Activated CD4-positive, alpha-beta T cell treated with anti-CD3 and anti-CD28 coated beads, Interleukin-2, amount 50 U/mL, for 48 hours (primary cell): ENCODE measurements at places on chromosomes 13 and 19.
A peak's percentile ranks its signal among the peaks of the same experiment; 100 is the strongest.

DNA sequence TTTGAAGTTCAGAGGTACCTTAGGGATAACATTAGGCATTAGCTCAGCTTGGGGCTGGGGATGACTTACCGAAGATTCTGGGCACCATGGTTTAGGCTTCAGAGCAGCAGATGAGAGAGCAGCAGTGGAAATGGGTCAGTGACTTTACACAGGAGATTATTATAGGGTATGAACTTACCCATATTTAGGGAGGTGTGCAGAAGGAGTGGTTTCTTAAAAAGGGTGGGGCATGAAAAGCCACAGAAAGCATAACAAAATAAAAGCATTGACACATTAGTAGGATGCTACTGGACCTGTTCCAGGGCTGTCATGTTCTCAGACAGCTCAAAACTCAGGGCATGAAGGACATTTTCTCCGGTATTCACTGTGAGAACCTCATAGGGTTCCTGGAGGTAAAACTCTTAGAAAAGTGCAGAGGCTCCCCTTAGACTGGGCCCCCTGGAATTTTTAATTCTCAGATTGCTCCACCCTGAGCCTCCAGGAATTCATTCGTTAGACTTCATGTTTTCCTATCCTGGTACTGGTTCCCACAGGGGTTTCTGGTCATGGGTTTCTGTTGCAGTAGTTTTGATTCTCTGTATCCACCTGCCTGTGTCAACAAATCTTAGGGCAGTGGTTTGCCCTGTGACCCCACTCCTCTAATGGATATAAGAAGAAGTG lies 20.7 kb downstream of the IGFL1 start:
- DNase-seq, result no peak

DNA sequence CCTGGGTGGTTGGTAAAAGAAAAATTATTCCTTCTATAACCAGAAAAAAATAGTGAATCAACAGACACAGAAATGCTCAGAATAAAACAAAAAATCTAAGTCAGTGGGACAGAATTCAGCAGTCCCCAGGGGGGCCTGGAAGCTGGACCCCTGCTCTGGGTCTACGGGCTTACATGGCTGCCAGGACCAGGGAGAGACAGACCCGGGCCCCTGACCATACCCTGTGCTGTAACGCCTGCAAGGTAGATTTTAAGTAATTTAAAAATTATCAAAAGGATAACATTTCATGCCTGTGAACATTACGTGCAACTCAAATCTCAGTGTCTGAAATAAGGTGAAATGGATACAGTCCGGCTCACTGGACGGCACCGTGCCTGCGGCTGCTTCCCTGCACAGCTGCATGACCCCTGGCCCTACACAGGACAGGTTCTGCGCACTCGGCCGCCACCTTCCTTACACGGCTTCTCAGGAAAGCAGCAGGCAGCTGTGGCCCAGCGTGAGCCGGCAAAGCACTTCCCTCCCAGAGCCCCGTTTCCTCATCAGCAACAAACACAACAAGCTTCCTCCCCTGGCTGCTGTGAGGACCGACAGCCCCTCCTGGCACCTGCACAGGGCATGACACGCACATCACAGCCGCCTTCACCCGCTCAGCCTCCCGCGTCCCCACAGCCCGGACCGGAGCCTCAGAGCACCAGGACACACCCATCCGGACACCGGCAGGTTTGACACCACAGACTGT lies 22.2 kb downstream of the RASA3 start:
- DNase-seq, result peak; percentile 71

- DNase-seq, result no peak
Measured at GRCh38 chr19:52742516-52742915, 7.7 kb upstream of the ZNF611 start.

DNA sequence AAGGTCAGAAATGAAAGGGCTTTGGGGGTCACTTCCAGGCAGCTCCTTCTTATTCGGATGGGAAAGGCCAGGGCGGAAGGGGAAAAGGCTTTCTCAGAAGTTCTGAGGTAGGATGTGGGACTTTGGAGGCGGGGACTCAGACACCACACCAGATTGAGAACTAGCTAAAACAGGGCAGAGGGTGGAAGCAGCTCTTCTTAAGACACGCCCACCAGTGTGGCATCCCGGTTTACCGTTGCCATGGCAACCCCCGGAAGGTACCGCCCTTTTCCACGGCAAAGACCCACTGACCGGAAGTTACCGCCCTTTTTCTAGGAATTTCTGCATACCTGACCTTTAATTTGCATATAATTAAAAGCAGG lies 3.8 kb upstream of the LILRA5 start:
- no peak for DNase-seq

DNA sequence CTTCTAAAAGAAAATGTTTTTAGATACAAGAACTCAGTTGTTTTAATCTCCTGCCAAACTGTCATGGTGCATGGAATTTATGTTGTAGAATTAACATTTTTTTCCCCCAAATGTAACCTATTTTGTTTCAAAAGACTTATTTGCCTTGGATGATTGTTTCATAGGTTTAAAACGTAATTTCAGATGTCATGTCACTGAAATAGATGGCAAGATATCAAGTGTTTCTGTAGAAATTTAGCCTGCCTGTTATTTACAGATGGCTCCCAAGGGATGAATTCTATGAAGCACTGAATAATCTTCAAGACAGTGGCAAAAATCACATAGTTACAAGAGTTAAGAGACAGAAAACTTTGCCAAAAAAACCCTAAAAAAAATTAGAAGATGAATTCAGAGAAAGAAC lies 1484.6 kb downstream of the OLFM4 start:
- DNase-seq, result no peak

- peak; percentile 92 for DNase-seq
Measured at GRCh38 chr13:21458813-21459701, at the start of gene ZDHHC20. ZDHHC20 (minus strand) TSS chr13:21459303; CDS start chr13:21459171, 132 bp downstream.

DNA sequence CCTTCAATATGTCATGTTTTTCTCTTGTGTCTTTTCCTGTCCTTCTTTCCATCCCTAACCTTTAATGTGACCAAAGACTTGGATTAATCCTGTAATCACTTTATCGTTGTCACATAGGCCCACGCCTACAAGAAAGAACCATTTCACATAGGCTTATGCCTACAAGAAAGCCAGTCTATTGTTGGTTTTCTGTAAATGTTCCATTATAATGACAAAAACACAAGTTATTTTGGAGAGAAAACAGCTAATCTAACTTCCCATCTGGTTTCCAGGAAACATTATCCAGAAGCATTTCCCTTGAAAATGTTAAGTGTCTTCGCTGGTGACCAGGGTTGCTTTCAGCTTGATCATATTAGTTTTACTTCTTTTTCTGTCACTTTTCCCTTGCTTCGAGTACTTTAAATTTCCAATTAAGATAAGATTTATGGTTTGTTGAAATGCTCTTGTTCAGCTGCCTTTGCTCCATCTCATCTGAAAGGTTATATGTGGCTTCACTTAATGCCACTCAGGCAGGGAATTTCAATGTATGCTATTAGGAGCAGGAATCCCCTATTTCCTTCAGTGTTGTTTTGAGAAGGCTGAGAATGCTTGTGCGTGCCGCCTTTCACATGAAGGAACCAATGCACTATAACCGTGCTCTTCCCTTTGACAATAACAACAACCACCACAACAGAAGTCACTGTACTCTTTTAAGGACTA lies 708.2 kb downstream of the EFNB2 start:
- DNase-seq, result no peak

GRCh38 chr19:3423183-3423829 lies 56.9 kb downstream of the NFIC start:
- no peak for DNase-seq

- no peak for DNase-seq
Measured at GRCh38 chr13:23391752-23392151, 41.8 kb downstream of the SACS start.

DNA sequence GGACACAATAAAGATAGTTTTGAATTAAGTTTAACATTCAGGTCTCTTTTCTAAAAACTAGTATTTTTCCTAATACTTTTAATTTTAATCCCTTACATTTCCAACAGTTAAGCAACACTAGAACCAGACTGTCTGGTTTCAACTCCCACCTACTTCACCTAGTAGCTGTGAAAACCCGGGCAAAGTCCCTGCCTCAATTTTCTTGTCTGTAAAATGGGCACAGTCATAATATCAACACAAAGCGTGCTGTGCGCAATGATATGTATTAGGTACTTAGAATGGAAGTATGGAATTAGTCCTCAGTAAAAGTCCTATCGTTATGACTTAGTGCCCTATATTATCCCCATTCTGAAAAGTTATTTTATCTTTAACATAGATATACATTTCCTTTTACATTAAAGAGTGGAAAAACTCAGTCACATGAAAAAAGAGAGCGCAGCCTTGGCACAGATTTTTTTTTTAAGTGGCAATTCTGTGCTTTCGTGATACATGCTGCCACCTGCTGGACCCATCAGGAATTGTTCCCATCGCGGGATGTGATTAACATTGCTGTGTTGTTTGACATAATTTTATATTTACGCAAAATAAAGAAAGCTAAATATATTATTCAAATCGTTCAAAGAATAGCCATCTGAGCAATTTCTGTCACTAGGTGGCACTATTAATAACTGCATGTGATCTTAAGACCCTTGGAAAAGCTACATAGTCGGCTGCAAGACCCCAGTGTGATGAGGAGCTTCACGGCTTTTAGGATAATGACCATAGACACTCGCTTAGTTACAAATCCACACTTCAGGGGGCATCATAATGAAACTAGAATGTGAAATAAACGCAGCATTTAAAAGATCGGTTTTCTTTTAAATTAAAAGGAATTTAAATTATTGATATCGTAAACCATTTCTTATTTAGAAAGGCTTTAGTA lies 59.9 kb downstream of the LIG4 start:
- DNase-seq, result peak; percentile 73

GRCh38 chr13:53873558-53873957 lies 844.9 kb downstream of the OLFM4 start:
- no peak for DNase-seq

- DNase-seq, result no peak
Measured at GRCh38 chr19:49333418-49333805, 1.8 kb upstream of the CD37 start.

GRCh38 chr19:47187797-47188196 lies 43.2 kb downstream of the BBC3 start:
- DNase-seq, result no peak

- DNase-seq, result no peak
Measured at GRCh38 chr19:56355517-56355916, 37.8 kb downstream of the ZNF582 start.

DNA sequence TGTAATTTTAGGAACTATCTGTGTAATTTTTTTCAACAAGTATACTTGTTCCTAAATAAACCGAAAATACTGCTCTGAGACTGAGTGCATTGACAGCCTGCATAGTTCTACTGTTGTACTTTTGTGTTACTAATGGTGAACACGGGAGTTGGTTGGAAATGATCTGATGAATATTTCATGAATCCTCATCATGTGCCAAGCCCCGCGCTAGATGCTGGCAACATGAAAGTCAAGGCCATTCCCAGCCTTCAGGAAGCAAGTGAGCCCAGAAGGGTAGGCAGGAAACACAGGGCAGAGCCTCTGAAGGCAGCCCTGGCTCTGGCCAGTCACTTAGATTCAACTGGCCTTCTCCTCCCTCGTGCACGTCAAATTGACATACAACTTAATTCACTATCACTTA lies 106.1 kb downstream of the ABCC4 start:
- DNase-seq, result no peak

GRCh38 chr19:6501740-6502648 lies at the start of gene TUBB4A:
TUBB4A (minus strand) TSS chr19:6502309; CDS start chr19:6502212, 97 bp downstream.
- DNase-seq, result peak; percentile 52
